Activated CD4-positive, alpha-beta T cell treated with anti-CD3 and anti-CD28 coated beads for 24 hours (primary cell): ENCODE measurements at places on chromosomes 3 and 15.

DNA sequence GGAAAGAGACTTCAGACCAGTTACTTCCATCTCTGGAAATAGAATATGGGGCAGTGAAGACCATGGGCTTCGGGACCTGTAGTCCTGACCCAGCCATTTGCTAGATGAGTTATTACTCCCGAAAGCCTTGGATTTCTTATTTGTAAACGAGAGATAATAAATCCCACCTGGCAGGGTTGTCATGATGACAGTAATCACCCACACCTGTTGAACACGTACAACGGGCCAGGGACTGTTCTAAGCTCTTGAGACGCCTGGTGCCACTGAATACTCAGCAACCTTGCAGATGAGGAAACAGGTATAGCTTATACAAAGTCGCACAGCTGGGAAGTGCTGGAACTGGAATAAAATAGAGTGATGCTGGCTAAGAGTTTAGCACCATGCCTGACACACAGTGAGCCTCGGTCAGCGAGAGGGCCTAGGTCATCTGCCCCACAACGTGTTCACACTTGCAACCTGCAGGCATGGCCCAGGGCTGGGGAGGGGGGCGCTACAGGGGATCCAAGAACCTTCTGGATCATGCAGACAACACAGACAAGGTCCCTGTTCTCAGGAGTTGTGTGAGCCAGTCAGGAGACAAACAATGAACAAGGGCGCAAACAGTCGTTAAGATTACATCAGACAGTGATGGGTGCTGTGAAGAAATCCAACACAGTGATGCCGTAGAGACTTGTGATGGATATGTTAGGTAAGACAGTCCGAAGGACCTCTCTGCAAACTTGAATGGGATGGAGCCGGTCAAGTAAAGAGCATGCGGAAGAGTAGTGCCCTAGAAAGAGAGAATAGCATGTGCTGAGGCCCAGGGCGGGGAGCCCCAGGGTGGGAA lies 89.2 kb downstream of the CORO2B start:
- DNase-seq, result no peak

- no peak for DNase-seq
Measured at GRCh38 chr3:168186293-168186983, 90.7 kb upstream of the GOLIM4 start.

GRCh38 chr15:55990998-55991397 lies 2.4 kb downstream of the NEDD4 start:
- no peak for DNase-seq

- no peak for DNase-seq
Measured at GRCh38 chr3:32447865-32448400, 54.7 kb downstream of the CMTM6 start.

DNA sequence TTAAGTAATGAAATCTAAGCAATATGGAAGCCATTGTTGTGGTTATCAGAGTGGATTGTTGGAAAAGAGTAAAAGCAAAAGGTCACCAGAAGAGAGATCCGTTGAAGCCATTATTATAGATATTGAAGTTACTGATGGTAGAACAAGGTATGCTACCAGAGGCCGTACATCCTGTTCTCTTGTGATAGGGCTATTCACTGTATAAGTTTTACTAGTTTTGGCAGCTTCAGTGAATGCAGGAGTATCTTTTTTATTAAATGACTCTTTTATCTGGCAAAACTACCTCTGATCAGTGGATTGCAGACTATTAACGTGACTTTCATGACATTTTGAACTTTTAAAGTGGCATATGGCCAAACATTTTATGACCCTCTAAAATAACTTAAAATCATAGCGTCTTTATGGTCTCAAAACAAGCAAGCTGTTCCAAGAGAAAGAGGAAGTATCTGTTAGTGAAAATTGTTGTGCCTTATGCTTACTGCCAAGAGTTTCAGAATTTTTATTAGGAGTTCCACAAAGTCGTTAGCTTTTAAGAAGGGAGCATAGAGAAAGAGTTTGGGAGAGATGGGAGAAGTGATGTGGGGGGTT lies 102.9 kb downstream of the LRRC49 start:
- no peak for DNase-seq

DNA sequence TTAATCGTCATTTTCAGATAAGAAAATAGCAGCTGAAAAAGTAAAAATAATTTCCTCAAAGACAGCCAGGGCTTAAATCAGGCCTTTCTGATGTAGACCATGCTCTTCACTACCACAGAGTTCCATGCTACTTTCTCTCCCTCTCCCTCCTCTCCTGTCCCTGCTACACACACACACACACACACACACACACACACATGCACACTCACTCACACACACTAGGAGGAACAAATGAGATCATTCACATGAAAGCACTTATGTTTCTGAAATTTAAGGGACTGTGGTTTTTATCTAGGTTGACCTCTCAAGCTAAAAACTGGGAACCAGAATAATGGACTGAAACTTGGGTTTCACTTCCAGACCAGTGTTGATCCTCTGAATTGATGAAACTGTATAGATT lies 4.1 kb upstream of the PSMA4 start:
- DNase-seq, result no peak

- DNase-seq, result no peak
Measured at GRCh38 chr3:21750831-21751391, at the start of gene ZNF385D. ZNF385D (minus strand) TSS chr3:21751210; CDS start chr3:21750916, 294 bp downstream.

- DNase-seq, result no peak
Measured at GRCh38 chr3:174329321-174329720, 529.8 kb upstream of the NAALADL2 start.

DNA sequence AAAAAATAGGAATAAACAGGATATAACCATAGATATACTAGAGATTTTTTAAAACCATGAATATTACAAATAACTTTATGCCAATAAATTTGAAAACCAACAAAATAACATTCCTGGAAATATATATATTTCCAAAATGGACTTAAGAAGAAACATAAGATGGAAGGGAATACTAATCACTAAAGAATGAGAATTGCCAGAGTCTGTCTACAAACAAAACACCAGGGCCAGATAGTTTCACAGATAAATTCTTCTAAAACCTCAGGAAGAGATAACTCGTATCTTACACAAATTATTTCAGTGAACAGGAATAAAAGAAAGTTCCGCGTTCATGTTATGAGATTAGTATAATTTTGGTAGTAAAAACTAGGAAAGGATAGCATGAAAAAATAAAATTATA lies 107.3 kb downstream of the HERC1 start:
- no peak for DNase-seq

- DNase-seq, result no peak
Measured at GRCh38 chr3:100366424-100366823, 31.9 kb downstream of the NIT2 start.

GRCh38 chr3:21942328-21942727 lies 191.3 kb upstream of the ZNF385D start:
- DNase-seq, result no peak

DNA sequence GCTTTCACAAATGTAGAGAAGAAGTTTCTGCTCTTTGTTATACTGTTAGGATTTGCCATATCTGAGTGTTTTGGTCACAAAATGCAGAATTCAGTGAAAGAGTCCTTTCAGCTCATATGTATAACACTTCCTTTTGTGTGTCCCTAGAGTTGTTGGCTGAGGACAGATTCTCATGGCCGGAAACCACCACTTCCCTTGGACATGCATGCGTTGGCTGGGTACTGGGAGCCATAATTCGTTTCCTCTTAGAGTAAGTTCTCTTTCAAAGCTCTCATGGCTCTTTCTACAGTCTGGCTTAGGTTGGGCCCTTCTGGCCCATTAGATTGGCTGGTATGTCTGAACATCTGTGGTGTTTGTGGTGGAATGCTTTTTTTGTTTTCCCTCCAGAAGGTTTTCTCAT lies 298.5 kb downstream of the DIPK2A start:
- DNase-seq, result no peak

DNA sequence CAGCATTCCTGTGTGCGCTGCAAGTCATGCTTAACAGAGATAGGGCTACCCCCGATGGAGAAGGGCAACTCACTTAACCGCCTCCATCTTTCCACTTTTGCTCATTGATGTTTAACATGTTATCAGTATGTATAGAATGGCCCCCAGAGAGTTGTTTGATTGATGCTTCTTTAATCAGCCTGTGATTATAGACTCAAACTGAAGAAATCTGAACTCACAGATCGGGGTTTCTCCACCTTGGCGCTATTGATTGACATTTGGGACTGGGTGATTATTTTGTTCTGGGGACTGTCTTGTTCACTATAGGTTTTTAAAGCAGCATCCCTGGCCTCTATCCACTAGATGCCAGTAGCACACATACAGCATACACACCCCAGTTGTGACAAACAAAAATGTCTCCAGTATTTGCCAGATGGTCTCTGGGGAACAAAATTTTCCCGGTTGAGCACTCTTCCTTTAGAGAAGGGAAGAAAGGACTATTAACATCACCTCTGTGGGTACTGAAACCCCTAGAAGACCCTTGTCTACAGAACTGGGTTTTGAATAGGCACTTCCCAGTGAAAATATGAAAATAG lies 54.4 kb downstream of the LARS2 start:
- no peak for DNase-seq

- DNase-seq, result no peak
Measured at GRCh38 chr3:99873269-99874102, 55.8 kb downstream of the CMSS1 start.

DNA sequence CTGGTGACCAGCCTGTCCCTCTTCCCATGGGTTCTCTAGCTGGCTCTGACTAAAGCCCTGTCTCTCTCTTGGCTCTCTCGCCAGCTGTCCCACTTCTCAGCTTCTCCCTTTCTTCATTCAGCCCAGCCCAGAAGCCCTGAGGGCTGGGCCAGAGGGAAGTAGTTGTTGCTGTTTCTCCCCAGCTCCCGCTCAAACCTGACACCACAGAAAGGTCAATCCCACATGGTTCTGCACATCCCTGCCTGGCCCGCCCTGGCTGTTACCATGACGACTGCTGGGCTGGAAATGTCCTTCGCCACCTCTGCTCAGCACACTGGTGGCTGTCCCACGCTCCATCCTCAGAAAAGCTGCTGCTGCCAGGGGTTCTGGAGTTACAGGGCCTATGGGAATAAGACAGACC lies 25.9 kb downstream of the CCDC32 start:
- no peak for DNase-seq

DNA sequence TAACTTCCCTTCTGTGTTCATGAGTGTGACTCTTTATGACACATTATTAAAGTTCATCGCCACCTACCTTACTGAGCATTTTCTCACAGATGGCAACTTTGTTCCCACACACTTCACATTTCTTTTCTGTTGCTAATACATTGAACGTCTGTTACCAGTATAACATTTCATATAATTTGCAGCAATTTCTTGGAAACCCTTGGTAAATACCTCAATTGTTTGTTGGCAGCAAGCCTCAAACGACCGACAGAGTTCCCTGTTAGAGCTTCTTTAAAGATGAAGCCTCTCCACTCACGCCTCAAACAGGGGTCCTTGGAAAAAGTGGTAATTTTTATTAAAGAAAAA lies 3.2 kb upstream of the CHSY1 start:
- no peak for DNase-seq

DNA sequence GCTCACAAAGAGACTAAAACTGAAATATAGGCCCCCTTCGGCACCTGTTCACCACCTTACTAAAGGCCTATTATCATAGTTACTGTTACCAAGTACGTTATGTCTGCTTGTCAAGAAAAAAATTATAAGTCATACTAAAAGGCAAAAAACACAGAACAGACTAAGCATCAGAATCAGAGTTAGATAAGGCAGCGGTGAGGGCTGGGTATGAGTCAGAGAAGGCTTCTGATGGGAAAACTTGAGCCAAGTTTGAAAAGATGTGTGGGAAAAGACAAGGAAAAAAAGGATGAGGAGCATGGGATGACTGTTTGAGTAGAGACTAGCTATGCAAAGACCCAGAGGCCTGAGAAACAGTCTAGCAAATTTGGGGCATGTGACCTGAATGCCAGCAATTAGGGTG lies 387.2 kb upstream of the SGO1 start:
- no peak for DNase-seq

GRCh38 chr3:63607716-63608115 lies 44.8 kb upstream of the SNTN start:
- no peak for DNase-seq

DNA sequence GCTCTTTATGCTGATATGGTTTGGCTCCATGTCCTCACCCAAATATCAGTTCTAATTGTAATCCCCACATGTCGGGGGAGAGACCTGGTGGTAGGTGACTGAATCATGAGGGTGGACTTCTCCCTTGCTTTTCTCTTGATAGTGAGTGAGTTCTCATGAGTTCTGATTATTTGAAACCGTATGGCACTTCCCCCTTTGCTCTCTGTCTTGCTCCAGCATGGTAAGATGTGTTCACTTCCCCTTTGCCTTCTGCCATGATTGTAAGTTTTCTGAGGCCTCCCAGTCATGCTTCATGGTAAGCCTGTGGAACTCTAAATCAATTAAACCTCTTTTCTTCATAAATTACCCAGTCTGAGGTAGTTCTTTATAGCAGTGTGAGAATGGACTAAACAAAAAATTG lies 107.6 kb downstream of the IMPG2 start:
- DNase-seq, result no peak

DNA sequence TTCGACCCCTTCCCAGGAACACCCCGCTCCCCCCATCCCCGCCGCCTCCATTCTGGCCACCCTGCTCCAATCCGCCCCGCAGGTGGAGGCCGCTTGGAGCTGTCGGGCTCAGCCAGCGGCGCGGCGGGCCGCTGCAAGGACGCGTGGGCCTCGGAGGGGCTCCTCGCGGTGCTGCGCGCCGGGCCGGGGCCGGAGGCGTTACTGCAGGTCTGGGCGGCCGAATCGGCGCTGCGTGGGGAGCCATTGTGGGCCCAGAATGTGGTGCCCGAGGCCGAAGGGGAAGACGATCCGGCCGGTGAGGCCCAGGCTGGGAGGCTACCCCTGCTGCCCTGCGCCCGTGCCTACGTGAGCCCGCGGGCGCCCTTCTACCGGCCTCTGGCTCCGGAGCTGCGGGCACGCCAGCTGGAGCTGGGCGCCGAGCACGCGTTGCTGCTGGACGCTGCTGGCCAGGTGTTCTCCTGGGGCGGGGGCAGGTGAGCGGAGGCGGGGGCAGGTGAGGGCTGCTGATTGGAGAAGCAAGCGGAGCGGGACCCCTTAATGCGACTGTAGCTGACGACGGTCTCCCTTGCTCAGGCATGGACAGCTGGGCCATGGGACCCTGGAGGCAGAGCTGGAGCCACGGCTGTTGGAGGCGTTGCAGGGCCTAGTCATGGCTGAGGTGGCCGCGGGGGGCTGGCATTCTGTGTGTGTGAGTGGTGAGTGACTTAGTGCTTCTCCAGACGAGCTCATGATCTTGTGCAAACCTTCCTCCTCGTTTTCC lies 2.5 kb downstream of the RCCD1 start:
- DNase-seq, result no peak

DNA sequence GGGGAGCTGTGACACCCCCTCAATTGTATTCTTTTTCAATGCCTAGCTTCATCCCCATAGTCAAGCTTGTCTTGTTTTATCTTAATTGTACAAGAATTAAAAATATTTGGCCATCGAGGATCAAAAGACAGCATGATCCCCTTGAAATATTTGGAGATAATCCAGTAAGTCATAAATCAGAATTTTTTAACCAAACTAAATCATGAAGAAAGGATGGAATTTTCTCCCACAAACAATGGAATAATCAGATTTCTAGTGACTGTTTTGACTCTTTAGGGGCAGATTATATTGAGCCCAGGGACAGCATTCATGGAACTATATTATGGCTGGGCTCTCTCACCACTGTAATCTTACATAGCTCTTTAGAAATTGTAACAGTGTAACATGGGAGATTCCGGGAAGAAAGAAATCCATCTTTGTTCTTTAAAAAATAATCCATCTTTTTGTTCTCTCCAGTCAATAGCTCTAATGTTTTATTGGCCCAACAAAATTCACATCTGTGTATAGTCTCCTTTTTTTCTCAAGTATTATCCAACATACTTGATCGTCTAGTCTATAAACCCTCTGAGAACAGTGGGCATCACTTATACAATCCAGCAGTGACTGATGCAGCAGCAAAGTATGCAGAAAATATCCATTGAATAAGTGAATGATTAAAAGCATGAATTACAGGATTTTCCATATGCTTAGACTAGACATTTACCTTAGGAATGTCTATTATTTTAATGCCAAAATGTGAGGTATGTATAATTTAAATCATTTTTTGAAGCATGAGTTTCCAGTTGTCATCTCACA lies 277.0 kb upstream of the PLSCR5 start:
- no peak for DNase-seq
